ENCODE measurements at places on chromosomes 16 and 17.
A peak's percentile ranks its signal among the peaks of the same experiment; 100 is the strongest.

GRCh38 chr17:71985111-71986039, 135.4 kb upstream of the SOX9 start:
- DNase-seq = no peak

- no peak for DNase-seq
These were observed 23.1 kb upstream of the DHRS13 start for GRCh38 chr17:28925912-28926365.

DNA sequence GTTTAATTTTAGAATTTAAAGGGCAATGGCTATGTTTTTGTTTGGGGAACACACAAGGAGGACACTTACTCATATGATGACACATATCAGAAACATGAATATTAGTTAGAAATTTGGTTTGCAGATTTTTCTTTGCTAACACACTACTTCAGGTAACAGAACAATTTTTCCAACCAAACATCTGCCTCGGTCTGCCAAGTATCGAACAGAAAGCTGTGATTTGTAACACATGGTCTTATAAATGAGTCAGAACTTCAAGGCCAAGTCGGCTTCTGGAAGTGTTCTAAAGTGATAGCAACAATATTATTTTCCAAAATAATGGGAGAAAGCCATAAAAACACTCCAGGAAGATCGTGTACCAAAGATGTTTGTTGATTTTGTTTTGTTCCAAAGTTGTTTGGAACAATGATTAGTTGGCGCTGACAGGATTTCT, 75.9 kb upstream of the PMFBP1 start:
- DNase-seq = no peak

GRCh38 chr16:27625050-27625697, 75.2 kb downstream of the KATNIP start:
- no peak for DNase-seq

GRCh38 chr17:30594223-30594952, 117.2 kb downstream of the GOSR1 start:
- no peak for DNase-seq

GRCh38 chr17:52451294-52451861, 292.9 kb upstream of the CA10 start:
- DNase-seq = no peak

DNA sequence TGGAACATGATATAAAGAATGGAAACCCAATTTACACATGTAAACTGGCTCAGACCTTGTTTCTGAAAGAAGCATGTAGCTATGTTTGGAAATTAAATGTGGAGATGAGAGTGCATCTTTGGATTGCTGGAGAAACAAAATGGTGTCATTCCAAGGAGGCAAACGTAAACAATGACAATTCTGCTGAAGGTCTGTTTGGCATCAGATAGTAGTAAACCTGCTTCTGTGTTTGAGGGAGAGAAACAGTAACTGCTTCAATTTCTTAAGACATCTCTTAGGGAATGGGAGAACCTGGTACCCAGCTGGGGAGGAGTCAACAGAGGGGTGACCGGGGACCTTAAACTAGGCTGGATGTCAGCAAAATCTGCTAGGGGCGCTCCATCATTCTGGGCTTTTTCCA, 23.5 kb downstream of the GPRC5B start:
- DNase-seq = no peak

DNA sequence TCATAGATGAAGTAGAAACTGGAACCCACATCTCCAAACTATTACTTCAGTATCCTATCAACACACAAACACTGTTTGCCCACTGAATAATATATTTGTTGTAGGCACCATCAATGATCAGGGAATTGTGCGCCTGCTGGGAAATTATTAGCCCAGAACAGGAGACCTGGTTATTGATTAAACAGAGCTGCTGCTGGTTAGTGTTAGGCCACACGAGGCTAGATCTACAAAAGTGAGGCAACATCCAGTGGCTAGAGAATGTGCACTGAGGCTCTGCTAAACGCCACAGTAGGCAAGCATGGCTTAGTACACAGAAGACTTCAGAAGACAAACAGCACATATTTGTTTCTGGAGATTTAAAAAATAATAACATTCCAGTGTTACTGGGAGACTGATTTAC, 11.0 kb downstream of the ABHD15 start:
- no peak for DNase-seq

DNA sequence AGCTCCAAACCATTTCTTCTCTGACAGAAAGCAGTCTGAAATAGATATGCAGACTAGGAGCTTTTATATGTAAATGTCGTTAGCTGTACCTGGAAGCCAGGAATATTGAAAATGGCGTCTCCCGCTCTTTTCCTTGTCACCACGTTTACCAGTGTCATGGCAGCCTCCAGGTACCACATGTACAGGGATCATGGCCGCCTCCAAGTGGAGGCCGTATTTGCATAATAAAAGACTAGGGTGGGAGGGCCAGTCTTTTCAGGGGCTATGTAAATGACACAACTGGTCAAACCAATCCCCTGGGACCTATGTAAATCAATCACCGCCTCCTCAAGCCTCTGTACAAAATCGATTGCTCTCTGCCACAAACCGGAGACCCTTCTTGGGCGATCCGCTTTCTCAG, 54.3 kb downstream of the MYOCD start:
- DNase-seq = no peak

- no peak for DNase-seq
These were observed 196.8 kb downstream of the TOX3 start for GRCh38 chr16:52350031-52350642.

- DNase-seq = no peak
These were observed 22.8 kb downstream of the GPRC5B start for GRCh38 chr16:19861811-19862327.

DNA sequence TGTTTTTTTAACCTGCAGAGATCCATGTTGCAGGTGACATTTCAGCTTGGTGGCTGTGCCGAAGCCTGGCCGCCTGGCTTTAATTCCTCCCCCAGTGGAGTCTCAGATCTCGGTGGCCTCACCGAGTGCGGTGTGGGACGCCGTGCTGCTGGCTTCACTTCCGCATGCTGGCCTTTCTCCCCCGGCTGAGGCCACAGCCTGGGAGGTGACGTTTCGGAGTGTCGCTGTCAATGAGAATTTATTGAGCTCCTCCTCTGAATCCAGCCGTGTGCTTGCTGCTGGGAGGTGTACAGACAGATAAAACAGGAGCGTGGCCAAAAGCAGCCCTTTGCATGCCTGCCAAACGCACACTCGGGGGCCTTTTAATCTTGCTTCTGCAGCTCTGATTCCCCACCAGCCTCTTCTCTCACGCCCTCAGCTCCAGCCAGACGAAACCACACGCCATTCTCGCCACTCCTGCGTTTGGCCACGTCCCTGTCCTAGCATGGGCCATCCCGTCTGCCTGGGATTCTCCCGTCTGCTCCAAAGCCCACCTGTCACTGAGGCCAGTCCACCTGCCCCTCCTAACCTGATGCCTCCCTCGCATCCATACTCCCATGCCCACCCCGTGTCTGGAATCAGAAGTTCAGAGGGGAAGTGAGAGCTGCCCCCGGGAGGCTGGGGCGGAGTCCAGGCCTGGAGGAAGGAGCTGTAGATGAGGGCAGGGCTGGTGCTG, 3.6 kb downstream of the GSE1 start:
- no peak for DNase-seq

DNA sequence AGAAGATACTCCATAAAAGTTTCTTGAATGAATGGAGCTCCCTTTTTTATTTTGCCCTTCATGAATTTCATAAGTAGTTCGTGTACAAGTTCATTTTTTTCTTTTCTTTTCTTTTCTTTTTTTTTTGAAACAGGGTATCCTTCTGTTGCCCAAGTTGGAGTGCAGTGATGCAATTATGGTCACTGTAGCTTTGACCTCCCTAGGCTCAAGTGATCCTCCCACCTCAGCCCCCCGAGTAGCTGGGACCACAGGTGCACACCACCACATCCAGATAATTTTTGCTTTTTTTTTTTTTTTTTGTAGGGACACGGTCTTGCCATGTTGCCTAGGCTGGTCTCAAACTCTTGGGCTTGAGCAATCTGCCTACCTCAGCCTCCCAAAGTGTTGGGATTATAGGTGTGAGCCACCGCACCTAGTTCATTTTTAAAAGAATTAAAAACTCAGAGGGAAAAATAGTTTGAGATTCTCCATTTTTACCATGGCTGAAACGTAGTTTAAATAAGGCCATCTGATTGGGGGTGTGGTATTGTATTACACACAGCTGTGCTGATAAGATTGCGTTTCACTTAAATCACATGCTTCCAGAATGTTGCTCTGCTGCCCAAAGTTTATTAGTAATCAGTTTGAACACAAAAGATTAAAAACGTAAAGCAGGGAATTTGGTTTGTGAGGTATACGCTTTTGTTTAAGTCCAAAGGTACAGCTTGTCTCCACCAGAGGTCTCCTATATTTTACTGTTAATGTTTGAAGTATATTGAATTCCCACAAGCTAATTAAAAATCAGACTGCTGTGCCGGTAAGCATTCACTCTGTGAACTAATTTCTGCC, 154.1 kb downstream of the SOCS1 start:
- DNase-seq = no peak

DNA sequence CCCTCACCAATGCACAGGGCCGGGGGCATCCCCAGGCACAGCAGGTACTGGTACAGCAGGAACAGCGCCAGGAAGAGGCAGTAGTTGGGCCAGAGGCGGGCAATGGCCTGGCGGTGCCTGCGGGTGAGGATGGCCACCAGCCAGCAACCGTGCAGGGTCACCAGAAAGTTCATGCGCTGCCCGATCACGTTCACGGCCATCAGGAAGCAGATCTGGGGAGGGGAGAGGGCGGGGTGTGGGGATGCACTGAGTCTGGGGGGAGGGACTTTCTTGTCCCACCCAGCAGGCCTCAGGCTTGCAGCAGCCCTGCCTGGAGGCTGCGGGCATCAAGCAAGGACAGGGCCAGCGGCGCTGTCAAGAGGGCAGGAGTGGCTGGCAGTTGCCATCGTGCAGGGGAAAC, 25.4 kb downstream of the CTU2 start:
- DNase-seq = no peak

DNA sequence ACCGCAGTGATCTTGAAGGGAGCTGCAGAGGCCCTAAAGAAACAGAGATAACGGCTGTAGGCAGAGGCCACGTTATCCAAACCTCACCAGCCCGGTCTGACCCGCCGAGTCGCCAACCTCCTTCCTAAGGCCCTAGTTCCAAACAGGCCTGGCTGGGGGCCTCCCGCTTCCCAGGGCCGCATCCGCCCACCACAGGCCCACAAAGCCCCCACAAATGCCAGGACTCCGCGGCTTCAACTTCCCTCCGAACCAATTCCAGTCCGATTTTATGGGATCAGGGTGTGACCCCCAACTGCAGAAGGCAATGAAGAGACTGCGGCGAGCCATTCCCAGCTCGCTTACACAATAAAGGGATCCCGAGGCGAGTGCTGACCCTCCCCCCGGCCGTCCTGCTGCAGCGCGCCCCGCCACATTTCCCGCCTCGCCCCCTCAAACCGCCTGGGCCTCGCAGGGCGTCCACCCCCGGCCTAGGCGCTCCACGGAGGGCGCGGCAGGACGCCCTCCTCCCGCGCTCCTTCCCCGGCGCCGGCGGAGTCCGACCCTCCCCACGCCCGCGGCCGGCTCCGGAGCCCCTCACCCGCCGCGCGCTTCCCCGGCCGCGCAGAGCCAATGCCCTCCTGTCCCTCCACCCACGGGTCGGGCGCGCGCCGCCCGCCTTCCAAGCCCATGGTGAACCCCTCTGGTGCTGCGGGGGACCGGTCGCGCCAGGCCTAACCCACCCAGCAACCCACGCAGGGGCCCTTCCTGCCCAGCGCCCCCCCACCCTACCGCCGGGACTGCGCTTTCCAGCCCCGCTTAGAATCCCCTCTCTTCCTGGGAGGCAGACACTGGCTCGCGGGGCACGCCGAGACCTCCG, 926 bp downstream of the MYH10 start:
- peak; percentile 66 for DNase-seq

DNA sequence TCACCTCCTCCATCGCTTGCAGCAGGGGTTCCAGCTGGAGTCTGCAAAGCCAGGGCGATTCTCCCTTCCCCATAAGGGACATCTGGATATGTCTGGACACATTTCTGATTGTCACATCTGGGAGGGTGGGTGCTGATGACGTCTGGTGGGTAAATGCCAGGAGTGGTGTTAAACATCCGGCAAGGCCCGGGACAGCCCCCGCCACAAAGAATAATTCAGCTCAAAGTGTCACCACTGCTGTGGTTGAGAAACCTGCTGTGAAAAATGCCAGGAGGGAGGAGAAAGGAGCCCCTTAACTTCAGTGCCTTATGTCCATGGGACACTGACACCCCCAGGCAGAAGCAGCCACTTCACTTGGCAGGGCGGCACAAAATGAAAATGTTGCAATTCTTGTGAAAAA, 179.4 kb upstream of the SDK2 start:
- no peak for DNase-seq

DNA sequence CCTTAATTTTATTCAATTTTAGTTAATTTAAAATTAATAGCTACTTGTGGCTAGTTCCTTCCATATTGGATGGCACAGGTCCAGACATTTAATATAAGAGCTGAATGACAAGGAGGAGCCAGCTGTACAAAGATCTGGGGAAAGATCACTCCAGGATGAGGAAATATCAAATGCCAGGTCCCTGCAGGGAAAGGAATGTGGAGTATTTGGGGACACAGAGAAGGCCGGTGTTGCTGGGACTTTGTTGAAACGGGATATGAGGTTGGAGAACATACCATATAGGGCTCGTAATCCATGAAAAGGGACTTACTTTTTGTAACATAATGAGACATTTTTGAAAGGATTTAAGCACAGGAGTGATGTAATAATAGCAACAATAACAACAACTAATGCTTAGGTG, 426.8 kb downstream of the HS3ST4 start:
- no peak for DNase-seq

DNA sequence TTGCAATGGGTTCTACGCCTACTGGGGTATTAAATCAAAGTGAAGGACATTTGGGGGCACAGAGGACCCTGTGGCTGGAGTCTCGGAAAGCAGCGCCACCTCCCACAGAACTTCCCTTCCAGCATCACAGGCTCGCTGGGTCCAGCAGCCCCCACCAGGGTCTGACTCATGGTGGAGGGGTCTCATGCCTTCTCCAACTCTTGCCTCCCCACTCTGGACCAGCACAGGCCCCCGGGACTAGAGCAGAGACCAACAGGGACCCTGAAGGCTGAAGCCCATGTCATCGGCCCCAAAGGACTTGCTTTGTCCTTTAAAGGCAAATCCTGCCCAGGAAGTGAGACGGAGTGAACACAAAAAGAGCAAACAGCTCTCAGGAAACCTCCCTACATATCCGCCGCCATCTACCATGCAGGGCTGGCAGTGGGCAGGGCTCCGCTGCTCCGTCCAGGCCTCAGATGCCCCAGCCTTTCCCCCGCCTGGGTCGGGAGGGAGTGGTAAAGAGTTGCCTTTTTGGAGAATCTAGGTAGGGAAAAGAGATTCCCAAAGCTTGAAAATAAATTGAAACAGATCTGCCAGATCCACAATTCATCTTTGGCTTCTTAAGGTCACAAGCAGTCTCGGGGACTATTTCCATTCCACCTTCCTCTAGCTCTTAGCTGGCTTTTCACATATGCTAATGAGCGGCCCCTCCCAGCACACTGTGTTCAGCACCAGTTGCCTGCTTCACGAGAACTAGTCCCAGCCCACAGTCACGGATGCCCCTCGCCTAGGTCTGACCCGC, 2.1 kb upstream of the GPRC5C start:
- DNase-seq = no peak

DNA sequence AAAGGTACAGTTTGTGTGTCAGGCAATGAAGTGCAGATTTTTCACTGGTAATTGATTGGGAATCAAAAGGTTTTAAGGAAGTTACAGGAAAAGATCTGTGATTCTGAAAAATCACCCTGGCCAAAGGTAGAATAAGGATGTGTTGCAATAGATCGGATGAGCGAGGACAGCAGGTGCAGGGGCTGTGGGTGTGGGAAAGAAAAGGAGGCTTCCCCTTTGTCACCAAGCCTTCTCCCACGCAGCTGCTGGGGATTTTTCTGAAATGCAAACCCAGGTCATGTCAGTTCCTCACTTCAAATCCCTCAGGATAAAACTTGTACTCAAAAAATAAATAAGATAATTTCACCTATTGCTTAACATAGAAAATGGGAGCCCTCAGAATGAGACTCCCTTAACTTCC, 47.9 kb upstream of the ARHGAP17 start:
- DNase-seq = no peak

All from ascending aorta (tissue), 2 donors.